DMS79 (cell line): ENCODE measurements at places on chromosomes 3 and 15.
A peak's percentile ranks its signal among the peaks of the same experiment; 100 is the strongest.

- DNase-seq, result no peak
Observed at GRCh38 chr15:98386561-98386960, 261.8 kb upstream of the IGF1R start.

GRCh38 chr3:50862221-50862620, 187.5 kb downstream of the DOCK3 start:
- no peak for DNase-seq

- DNase-seq, result no peak
Observed at GRCh38 chr3:113532698-113533533, 561 bp downstream of the SIDT1 start.

GRCh38 chr3:29324180-29324651, 43.3 kb downstream of the RBMS3 start:
- DNase-seq, result no peak

GRCh38 chr15:62344806-62345539, 179.9 kb upstream of the C2CD4B start:
- no peak for DNase-seq

GRCh38 chr3:108623504-108623903, 34.0 kb downstream of the DZIP3 start:
- no peak for DNase-seq

- DNase-seq, result no peak
Observed at GRCh38 chr3:87414271-87414670, 137.9 kb upstream of the POU1F1 start.

GRCh38 chr15:48636511-48636910, 9.0 kb downstream of the FBN1 start:
- DNase-seq, result no peak

DNA sequence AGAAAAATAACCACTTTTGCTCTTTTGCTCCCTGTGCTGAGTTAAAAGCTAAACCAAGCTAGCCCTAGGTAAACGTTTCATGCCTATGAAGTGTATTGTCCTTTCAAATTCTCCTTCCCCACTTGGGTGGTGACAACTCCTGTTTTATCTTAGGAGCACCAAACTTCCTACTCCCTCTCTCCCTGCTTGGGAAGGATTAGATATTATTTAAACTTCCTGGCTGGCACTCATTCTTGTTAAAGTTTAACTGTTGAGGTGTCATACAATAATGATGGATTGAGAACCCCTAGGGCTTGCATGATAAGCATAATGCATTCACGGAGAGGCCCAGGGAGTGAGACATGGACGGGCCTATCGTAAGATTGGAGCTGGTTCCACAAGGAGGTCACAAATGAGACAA, 29.5 kb downstream of the B4GALT4 start:
- DNase-seq, result no peak

DNA sequence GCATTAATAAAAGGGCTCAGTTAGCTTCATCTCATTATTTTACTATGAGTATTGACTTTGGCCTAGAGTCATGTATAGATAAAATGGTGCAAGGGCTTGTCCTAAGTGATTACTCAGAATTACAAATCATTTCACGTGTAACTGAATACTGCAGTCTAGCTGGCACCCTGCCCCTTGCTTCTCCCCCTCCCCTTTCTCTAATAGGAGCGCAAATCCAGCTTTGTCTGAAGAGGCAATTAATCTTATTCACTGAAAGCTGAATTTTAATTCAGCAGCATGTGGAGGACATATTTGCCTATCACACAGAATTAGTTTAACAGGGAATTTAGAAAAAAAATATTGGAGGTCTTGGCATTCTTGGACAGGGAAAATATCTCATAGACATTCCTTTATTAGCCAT, 412.1 kb upstream of the DPH6 start:
- peak; percentile 15 for DNase-seq

DNA sequence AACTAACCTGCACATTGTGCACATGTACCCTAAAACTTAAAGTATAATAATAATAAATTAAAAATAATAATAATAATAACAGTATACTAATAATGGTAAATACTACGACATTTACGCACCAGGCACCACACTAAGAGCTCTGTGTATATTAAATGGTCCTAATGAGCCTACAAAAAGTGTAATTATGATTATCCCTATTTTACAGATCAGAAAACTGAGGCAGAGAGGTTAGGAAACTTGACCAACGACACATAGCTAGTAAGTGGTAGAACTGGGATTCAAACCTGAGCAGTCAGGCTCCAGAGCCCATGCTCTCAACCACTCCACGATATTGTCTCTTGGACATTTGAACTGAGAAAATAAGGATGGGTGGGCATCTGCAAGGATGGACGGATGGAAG, 15.0 kb downstream of the KIF7 start:
- no peak for DNase-seq

DNA sequence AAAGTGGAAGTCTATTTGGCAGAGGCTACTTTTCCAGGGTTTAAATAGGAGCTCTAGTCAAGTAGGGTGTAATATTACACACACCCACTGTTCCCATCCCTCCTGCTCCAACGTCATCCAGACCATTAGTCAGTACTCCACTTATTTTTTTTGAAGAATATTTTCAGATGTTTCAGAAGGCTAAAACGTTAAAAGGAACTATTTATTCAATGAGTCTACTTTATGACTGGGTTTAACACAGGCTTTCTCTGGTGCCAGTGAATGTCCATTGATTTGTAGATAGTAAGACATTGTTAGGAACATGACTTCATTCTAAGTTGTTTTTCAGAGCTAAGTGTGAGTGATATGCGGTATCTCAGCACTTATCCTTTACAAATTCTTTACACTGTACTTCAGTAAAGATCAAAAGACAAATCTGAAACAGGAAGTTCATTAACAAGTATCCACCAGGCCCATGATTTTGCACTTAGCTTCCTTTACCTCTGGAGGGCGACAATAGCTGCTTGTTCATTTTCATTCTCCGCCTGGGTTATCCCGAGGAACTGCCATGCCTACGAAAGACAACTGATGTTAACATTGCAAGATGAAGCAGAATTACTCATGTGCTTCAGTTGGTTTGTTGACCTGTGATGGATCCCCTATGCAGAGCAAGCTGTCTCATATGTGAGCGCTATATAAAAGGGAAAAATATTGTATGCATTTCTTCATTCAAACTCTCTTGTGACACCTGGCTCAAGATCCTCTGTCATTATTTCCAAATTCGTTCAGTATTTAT, 158.7 kb downstream of the USP13 start:
- DNase-seq, result no peak

GRCh38 chr3:67016522-67017080, 18.5 kb downstream of the KBTBD8 start:
- no peak for DNase-seq

- DNase-seq, result no peak
Observed at GRCh38 chr3:122100591-122101463, 45.7 kb downstream of the CD86 start.

DNA sequence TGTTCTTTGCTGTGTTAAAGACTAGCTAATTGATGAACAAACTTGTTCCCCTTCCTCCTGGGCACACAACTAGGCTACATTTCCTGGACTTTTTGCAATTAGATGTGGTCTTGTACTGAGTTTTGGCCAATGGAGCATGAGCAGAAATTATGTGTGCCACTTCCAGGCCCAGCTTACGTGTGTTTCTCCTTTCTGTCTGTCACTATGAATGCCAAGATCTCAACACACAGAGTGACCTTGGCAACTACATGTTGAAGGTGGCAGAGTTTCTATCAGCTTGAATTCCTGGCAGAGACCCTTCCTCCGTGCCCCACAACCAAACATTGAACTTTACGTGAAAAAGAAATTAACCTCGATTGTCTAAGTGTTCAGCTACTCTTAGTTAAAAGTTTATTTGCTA, 81.7 kb upstream of the PIAS1 start:
- DNase-seq, result no peak

GRCh38 chr3:13544293-13544831, 4.6 kb upstream of the FBLN2 start:
- DNase-seq, result no peak

DNA sequence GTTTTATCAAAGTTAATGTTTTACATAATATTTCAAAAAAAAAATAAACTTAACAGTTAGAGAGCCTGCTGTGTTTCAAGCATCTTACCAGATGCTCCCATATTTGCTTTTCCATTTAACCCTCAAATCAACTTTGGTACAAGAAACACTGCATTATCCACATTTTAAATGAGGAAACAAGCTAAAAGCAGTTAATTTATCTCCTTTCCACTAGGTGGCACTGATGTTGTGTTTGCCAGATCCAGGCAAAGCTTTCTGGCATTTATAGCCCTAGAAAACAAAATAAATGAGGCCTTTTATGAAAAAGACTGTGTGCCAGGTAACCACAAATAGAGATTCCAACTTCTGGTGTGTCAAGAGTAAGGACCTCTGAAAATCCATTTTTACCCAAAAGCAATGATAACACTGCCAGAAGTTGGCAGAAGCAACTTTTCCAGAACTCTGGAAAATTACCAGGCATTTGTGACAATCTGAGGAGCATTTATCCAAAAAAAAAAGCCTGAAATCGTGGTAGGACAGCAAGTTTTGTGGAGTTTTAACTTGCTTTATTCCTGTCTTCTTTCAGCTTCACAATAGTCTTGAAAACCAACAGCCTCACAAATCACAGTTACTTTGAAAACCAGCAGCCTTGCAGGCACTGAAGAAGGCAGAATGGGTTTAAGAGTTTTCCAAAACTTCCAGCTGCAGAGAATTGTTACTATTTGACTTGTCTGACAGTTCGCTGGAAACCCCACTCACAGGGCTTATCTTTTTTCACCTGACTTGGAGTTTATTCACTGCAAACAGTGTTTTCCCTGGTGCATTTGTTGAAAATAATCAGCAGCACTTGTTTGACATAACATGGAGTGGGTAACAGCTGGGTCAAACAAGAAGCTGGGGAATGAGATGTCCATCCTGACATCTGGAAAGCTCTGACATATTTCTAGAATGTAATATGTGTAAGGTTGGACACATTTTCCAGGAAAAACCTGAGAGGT, 9.2 kb downstream of the FAM162A start:
- DNase-seq, result peak; percentile 43

DNA sequence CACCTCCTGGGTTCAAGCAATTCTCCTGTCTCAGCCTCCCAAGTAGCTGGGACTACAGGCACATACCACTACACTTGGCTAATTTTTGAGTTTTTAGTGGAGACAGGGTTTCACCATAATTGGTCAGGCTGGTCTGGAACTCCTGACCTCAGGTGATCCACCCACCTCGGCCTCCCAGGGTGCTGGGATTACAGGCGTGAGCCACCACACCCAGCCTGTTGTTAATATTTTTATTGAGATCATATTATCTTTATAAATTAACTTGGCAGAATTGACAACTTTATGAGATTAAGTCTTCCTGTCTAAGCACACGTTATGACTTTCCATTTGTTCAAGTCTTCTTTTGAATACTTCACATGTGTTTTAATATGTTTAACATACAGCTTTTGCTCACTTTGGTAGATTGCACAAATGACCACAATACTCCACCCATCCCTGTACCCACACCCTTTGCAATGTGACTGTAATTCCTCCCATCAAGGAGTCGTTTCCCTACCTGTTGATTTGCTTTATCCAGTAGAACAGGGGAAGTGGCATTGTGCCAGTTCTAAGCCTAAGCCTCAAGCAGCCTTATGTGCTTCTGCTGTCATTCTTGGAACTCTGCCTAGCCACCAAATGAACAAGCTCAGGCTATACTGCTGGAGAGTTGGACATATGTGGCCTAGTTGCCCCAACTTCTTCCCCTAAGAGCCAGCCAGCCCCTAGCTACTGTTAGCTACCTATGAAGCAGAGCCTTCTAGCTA, 8.2 kb downstream of the XYLB start:
- DNase-seq, result no peak

DNA sequence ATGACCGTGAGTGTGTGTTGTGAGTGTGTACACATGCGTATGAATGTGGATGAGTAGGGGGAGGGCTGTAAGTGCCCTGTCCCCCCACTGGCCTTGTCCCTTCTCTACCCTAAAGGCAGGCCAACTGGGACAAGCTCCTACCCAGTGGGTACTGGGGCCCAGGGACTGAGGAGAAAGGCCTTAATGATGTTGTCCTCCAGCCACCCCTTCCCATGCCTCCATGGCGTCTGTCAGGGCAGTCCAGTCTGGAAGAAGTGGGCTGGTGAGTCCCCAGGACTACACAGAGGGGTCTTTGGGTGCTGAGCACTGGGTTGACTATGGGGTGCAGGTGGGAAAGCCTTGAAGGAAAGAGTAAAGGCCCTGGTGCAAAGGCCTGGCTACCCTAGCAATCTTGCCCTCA, 16.9 kb upstream of the CORO2B start:
- no peak for DNase-seq

GRCh38 chr3:194225418-194225812, 89.5 kb downstream of the HES1 start:
- no peak for DNase-seq

DNA sequence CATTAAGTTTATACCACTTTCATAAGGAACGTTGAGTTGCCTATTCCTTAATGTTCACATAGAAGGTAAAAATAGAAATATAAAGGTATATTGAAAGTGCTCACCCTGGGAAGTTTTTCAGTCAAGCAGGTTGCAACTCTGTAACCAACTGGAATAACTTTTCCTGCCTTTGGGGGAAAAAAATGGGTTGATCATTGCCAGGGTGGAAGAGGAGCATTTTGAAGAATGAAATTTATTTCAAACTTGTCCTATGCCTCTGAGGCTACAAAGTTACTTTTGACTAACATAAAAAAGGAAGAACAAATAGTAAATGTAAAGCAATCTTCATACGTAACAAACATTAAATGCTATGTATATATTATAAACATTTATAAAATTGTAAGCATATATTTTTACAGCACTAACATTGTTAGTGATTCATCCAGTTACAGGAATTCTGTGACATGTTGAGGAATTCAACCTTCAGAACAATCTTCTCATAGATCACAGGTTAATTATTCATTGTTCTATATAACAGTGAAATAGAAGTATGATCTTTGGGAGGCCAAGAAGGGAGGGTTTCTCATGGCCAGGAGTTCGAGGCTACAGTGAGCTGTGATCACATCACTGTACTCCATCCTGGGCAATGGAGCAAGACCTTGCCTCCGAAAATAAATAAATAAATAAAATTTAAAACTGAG, 13.5 kb downstream of the EFHB start:
- DNase-seq, result no peak

DNA sequence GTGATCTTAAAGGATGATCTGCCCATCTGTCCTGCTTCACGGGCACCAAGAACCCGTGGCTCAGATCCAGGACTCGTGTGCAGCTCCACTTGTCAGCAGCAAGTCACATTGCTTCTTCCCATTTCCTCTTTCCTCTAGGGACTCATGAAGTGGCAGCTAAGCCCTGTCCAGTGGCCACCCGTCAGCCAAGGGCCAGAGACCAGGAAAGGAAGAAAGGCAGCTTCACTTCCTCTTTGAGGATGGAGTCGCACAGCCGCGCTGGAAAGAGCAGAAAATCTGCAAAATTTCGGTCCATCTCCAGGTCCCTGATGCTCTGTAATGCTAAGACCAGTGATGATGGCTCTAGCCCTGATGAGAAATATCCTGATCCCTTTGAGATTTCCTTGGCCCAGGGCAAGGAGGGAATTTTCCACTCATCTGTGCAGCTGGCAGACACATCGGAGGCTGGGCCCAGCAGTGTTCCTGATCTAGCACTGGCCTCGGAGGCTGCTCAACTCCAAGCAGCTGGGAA, 28.5 kb downstream of the IL16 start:
- no peak for DNase-seq

GRCh38 chr3:86245360-86245759, 745.6 kb downstream of the VGLL3 start:
- no peak for DNase-seq
